ENCODE measurements at places on chromosomes 2 and 18. TPM values are rescaled to one million over a fixed set of nuclear protein-coding genes. Genes with fewer than 3 reads are reported as not detected.

GRCh38 chr2:168457190-168457895, 1.3 kb downstream of the CERS6 start:
- no peak for DNase-seq

DNA sequence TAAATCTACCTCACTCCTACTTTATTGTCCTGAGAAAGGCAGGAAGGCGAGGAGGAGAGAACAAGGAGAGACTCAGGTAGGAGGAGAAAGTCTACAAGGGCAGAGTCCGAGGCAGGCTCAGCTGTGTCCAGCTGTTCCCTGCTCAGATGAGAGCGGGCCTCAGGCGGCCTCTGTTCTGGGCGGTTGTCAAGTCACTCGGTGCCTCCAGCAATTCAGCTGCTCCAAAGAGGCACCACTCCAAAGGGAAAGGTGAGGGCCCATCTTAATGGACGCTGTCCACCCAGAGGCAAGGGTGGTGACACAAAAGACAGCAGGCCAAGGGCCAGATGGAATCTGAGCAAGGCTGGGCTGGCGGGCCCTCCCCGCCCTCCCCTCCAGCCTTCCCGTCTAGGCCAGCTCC, 101.4 kb upstream of the EPAS1 start:
- DNase-seq: peak; percentile 39

MRO gene
- total RNA-seq: 2.0 TPM

ZBTB7C gene
- 44.2 TPM for total RNA-seq

ANKRD62 gene
- total RNA-seq: not detected

NMUR1 gene
- 1.4 TPM for total RNA-seq

All from sciatic nerve (tissue), 2 donors.